ENCODE measurements at places on chromosomes 1 and 21.
A peak's percentile ranks its signal among the peaks of the same experiment; 100 is the strongest.

DNA sequence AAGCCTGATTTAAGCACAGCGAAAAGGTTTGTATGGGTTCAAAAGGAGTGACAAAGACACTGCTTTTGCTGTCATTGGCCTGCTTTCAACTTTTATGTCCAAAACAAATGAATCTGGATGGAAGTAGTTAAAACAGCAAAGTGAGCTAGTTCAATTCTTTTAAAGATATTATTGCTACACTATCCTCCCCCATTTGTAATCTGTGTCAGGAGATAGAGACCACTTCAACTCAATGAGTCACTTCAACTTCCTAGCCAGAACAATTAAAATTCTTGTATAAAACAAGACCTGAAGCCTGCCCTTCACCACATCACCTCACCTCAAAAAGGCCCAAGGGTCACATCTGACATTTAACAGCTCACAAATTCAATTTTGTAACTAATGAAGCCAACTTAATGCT is 364.1 kb upstream of the LYPLAL1 start:
- DNase-seq, result no peak

DNA sequence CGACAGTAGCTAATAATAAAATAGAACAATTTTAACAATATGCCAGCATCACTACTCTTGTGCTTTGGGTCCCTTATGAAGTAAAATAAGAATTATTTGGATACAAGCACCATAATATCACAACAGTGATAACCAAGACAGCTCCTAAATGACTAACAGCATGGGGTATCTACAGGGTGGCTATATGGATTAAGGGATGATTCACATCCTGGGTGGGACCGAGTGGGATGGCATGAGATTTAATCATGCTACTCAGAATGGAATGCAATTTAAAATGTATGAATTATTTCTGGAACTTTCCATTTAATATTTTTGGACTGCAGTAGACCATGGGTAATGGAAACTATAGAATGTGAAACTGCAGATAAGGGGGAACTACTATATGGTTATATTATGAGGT is 28.1 kb upstream of the B3GALNT2 start:
- peak; percentile 17 for DNase-seq

GRCh38 chr1:22877980-22878379 is 94.7 kb downstream of the LACTBL1 start:
- no peak for DNase-seq

DNA sequence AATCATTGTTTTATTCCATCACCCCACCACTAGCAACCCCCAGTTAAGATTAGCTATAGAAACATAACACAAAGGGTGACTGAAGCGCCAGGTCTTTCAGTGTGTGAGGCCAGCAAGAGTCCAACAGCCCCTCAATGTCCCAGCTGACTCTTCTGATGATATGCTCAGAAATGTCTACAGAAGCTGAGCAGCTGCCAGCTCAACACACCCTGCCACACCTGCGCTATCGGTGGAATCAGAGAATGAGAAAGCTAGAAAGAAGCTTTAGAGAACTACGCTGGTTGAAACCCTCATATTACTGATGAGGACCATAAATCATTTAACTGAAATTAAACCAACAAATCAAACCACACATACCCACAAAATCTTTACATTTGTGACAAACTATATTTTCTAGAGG is 116.2 kb downstream of the SLC45A1 start:
- DNase-seq, result no peak

DNA sequence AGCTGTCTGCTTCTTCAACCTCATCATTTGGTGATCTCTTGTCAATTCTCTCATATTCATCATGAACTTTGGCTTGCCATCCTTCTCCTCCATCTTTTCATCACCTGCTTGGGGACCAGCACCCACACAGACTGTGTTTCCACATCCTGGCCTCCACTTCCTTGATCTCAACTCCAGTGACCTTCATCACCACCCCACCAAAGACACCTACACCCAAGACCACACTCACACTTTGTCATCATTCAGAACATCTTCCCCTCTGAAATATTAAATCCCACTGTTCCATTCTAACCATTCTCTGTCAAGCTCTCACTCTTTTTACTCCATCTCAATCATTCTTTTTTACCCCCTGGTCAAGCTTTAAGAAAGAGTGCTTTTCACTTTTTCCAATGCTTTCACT is 115.5 kb upstream of the VAV3 start:
- peak; percentile 39 for DNase-seq

DNA sequence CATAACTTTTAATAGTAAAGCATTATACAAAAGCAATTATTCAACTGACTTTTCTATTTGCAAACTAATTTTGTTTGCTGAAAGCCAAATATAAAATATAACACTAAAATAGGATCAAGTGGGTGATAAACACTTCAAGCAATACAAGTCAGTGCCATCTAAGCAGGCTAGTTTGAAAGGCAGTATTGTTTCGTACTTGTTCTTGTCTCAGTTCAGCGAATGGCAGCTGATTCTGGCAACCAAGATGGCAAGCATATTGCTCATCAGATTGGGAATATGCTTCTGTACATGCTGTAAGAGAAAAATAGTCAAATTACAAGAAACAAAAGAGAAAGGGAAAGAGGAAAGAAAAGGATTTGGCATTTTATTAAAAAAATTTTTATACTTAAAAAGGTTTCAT is 7.5 kb downstream of the TMEM59 start:
- no peak for DNase-seq

DNA sequence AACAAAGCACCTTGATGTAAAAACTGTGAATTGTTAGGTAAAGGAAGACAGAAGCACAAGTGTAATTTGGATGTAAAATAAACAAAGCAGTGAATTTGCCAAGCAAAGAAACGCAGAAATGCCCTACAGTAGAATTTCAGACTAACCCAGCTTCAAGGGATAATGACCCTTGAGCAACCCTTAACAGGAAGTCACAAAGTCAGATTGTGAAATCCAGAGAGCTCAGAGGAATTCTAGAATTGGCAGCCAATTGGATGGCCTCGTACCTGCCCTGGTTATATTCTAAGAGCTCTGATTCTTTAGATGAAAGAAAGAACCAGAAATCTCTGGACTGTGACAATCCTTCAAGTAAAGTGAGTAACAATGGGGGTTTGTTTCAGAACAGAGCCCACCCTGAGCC is 152.7 kb upstream of the CHRM3 start:
- no peak for DNase-seq

- no peak for DNase-seq
Measured at GRCh38 chr1:81894867-81895266, 94.1 kb downstream of the ADGRL2 start.

DNA sequence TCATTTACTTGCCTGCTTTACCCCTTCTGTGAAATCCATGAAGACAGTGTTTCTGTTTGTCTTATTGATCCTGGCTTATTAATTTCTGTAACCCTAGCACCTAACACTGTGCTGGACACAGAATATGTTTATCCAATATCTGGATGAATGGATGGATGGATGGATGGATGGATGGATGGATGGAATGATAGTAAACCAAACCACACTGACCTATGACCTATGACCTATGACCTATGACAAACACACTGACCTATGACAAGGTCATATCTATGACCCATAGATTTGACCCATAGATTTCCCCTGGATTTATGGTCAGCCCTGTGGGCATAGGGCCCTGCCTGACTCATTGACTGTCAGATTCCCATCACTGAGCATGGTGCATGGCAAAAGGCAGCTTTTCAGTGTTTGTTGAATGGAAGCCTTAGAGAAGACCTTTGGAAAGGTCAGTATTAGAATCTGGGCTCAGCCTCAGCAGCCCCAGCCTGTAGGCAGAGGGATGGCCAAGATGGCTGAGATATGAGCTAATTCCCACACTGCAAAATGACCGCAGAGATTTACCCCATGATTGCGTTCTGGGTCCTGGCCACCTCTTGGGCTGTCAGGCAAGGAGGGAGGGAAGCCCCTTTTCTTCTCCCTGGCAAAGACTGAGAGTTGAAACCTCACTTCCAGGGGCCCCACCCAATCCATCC is 24.6 kb downstream of the IGSF21 start:
- DNase-seq, result no peak

DNA sequence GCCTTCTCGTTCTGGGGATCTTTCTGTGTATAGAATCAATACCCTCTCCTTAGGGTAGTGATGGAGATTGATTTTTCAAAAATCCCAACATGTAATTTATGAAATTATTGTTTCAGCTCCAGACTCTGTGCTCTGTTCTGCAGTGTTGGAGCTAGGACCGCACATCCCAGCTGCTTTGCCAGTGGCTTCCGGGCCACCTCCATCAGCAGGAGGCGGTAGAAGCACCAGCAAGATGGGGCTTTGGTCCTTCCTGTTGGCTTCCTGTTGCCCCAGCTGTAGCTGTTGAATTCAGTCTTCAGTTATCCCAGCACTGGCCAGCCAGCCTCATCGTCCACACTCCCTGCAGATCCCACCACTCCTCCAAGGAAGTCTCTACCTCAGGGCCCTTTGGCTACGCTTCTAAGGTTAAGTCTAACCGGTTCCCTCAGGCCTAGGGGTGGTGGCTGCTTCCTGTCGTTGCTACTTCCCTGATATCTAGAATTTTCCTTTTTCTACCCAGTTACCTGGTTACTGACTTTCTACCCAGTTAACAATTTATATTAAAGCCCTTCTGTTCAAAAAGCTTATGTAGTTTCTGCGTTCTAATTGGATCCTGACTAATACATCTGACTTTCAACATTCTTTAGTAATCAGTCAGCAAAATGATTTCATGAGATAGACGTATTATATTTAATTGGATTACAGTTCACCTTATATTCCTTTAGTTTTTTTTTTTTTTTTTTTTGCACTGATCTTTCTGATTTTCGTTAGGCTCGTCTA is 24.6 kb downstream of the GALNT2 start:
- no peak for DNase-seq

- no peak for DNase-seq
Measured at GRCh38 chr1:30611741-30612309, 111.6 kb downstream of the MATN1 start.

DNA sequence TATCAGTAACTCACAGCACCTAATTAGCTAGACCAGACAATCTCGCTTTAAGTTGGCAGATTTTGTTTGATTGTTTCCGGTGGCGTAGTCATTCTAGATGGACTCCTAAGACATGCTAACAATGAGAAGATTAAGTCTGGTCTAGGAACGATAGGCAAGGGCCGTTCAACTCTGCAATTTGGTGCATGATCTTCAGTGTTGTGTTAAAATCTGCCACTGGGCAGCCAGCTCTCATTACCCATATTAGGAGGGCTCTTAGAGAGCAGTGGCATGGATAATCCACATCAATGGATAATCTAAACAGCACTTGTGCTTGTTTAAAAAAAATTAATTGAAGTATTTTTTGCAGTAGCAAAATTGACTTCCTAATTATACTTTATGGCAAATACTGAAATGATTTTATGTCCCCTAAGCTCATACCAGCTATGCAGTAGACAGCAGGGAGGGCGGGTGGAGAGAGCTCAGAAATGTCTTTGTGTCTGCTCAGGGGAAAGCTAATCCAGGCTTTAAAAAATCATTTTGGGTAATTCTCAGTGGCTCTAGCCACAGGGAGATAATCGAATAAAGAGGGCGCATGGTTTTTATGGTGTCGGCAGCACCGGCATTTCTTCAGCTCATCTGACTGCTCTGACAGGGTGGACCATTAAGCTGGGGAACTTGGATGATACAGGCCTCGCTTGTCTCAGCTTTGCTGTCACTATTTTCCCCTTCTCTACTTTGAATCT is 48.5 kb upstream of the IKBKE start:
- no peak for DNase-seq

GRCh38 chr21:36190736-36191135 is 34.1 kb downstream of the DOP1B start:
- no peak for DNase-seq

GRCh38 chr1:242651817-242652216 is 127.3 kb upstream of the PLD5 start:
- DNase-seq, result no peak

- no peak for DNase-seq
Measured at GRCh38 chr1:219659684-219660083, 46.8 kb upstream of the ZC3H11B start.

DNA sequence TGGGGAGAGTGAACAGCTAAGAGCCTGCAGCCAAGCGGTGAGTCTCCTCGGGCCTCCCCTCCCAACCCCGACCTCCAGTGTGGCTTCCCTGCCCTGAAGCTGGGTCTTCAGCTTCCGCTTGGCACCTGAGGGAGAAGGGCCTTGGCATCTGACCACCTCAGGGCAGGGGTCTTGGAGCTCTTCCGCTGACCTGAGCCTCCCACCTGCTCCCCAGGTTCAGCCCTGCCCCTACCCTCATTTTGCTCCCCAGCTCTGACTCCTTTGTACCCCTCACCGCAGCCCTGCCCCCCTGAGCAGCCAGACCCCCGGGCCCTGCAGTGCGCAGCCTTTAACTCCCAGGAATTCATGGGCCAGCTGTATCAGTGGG is 4.9 kb downstream of the ADAMTSL4 start:
- no peak for DNase-seq

- no peak for DNase-seq
Measured at GRCh38 chr1:38772026-38772425, 87.5 kb downstream of the RRAGC start.

- DNase-seq, result no peak
Measured at GRCh38 chr1:53643041-53643880, 95.7 kb downstream of the GLIS1 start.

- no peak for DNase-seq
Measured at GRCh38 chr1:159765806-159766205, 15.0 kb upstream of the DUSP23 start.
